Hypothalamus (tissue), 51 donors: ENCODE measurements at places on chromosomes 7 and 10.

GRCh38 chr10:103843854-103844570 lies 11.4 kb downstream of the SH3PXD2A start:
- DNase-seq, result no peak

DNA sequence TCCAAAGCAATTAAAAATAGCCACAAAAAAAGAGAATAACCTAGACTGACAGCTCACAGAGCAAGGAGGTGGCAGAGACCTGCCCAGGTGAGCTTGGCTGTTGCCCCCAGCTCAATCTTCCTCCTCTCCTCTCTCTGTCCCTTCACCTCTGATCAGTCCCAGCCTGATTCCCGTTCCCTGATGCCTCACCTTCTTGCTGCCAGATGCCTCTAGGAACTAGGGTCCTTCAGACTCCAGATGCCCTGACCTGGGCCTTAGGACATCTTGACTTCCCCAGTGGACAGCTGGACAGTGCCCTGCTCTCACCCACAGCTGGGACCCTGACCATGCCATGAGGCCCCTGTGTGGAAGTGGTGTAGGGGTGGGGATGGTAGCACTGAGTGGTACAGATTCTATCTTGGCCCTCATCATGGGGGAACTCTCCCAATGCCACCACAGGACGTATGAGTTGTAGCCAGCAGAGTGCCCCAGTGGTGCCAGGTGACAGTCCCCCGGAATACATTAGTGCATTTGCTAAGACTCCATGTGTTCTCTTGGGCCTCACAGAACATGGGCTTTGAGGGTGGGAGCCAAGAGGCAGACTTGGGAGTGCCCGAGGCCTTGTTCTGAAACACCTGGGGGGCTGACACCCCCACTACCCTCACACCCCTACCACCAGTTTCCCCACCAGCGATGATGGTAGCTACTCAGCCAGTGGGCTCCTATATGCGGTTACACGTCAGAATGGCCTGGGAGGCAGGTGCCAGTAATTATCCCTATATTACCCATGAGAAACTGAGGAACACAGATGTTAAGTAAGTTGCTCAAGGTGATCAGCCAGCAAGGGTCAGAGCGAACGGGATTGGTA lies 2.0 kb downstream of the DEPP1 start:
- DNase-seq, result no peak

DNA sequence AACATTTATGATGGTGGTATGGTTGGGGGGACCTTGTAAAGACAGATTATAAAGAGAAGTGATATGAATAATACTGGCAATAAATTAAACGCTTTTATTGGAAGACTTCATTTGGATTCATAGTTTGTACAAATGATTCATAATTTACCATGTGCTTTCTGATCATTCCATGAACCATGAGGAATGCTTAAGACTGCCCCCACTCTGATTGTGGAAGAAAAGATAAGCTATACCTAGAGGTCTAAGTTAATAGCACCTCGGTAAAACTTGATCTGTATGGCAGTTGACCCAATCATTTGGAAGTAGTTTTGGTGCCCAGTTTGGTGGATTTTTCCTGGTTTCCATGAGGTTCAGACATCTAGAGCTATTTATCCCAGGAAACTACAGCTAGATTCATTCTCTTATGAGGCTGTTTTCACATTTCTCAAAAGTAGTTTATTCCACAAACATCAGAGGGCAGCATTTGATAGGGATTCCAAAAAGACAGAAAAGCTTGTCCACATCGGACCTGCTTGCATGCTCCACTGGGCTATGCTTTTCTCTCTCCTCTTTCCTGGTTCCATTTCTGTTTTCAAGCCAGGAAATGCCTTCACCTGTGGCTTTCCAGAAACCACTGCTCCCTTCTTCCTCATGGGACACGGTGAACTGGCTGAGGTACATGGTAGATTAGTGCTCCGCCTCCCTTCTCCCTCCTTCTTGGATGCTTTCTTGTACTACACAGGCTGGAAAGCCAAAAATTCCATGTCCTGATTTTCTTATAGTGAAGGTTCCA lies 29.2 kb downstream of the TFAM start:
- no peak for DNase-seq

DNA sequence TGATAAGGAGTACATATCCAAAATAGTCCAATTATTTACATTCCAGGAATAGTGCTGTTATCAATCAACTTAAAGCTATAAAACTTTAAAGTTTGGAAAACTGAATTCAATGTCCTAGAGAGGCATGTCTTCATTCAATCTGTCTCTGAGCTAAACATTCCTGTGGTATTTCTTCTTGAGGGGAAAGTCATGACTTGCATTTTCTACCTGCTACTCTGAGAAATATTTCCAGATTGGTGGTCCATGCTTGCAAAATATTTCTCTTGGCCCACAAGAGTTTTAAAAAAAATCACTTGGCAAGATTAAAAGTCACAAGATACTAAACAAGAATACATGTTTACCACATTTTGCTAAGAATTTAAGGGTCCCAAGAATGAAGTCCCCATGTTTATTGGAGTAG lies 63.6 kb upstream of the HGF start:
- no peak for DNase-seq

DNA sequence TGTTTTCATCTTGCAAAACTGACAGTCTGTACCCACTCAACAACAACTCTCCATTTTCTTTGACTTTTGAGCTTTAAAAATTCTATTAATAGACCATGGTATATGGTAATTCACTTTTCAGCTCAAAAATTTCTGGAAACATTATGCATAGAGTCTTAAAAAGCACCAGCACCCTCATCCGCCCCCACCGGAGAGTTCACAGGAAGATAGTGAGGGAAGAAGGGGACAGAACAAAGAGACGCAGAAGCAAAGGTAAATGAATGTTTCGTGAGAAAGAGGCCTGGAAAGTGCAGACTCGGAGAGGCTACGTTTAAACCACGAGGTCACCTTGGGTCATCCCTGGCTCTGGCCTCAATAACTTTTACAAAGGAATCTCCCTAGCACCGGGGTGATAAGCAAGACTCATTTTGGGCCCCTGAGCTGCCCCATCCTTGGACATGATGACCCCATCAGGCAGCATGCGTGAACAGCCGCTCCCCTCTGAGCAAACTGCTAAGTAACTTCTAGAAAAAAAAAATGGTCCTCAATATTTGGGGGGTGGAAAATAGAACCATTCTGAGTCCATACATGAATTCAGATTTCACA lies 96.3 kb downstream of the CPXM2 start:
- no peak for DNase-seq

- no peak for DNase-seq
Measured at GRCh38 chr10:101671453-101671852, 23.5 kb downstream of the FBXW4 start.

DNA sequence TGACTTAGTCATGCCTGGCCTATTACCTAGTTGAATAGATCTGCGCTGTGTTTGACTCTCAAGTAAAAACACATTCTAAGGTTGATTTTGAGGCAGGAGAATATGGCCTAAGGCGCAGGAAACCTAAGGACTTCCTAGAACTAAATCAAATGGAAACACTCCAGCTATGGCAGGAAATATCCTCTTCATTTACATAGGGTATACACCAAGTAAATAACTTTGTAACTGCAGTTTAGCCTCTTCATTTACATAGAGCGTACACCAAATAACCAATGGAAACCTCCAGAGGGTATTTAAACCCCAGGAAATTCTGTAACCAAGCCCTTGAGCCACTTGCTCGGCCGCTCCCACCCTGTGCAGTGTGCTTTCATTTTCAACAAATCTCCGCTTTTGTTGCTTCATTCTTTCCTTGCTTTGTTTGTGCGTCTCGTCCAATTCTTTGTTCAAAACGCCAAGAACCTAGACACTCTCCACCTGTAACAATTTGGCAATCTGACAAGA lies 35.6 kb upstream of the XRCC2 start:
- DNase-seq, result no peak

DNA sequence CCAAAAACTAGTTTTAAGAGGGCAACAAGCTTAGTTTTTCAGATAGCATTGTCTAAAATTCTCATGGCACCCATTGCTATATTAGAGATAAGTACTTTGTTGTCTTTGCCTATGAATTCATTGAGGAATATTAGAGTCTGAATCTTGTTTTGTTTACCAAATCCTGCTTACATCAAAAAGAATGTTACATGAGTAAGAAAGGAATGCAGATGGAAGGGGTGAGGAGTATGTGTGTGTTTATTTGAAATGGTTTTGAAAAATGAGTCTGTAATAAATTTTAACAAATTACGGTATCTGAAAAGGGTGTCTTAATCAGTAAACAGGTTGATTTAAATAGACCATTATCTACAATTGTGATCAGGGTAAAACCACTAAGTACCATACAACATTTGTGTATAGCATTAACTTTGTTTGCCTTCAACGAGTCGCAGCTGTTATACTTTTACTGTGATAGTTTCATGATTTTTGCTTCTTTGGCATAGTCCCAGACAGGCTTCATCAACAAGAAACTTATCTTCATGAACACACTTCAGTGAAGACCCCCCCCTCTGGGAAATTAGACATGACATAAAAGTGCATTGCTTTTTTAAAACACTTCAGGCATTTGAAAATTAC lies 1183.9 kb upstream of the C7orf33 start:
- DNase-seq, result no peak

GRCh38 chr7:2628130-2628482 lies 3.7 kb upstream of the TTYH3 start:
- no peak for DNase-seq
